BJ (cell line): ENCODE measurements at places on chromosomes 1 and 21. TPM values are rescaled to one million over a fixed set of nuclear protein-coding genes. Genes with fewer than 3 reads are reported as not detected.

- DNase-seq: no peak
These were observed 30.6 kb upstream of the NEK7 start for GRCh38 chr1:198125995-198126735.

DNA sequence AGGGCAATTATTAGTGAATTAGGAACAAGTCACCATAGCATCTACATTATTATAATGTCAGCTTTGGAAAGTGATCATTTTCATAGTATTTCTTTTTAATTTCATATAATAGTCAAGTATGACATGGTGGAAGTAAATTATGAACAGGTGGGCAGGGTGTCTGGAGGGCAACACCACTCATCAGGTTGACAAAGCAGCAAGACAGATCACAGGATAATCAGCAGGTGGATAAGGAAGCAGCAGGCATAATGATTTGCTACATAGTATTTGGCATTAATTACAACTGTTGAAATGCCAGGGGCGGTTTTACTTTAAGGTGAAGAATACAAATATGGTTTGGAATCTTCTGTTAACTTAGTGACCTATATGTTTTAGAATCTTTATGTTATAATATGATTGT is 1342.2 kb downstream of the PLA2G4A start:
- no peak for DNase-seq

DNA sequence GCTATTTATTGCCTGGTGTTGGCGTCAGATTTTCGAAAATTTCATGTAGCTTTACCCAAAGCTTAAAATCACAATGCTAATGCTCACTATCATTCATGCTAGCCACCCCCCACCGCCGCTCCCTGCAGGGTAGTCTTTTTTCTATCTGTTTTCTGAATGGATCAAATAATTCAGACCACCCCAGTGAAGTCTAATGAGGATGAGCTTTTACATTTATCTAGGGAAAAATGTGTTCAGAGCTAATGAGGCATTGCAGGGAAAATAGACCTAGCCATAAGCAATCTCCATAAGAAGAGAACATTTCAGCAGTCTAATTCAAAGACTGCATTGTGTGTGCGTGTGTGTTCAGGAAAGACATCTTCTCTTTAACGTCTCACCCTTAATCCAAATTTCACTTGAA is 533.0 kb upstream of the PRMT6 start:
- DNase-seq: no peak

GRCh38 chr1:228393268-228393701 is 13.3 kb downstream of the TRIM11 start:
- DNase-seq: peak; percentile 26

Gene CASZ1
- 0.26 and 0.64 TPM in 2 replicates for polyA plus RNA-seq

Gene F5
- polyA plus RNA-seq: not detected in 2 replicates
